ENCODE measurements at places on chromosomes 1 and 21.

GRCh38 chr1:203103216-203103615 lies 17.4 kb upstream of the MYOG start:
- DNase-seq: no peak

GRCh38 chr1:153356392-153357075 lies 1.1 kb upstream of the S100A9 start:
- DNase-seq: no peak

DNA sequence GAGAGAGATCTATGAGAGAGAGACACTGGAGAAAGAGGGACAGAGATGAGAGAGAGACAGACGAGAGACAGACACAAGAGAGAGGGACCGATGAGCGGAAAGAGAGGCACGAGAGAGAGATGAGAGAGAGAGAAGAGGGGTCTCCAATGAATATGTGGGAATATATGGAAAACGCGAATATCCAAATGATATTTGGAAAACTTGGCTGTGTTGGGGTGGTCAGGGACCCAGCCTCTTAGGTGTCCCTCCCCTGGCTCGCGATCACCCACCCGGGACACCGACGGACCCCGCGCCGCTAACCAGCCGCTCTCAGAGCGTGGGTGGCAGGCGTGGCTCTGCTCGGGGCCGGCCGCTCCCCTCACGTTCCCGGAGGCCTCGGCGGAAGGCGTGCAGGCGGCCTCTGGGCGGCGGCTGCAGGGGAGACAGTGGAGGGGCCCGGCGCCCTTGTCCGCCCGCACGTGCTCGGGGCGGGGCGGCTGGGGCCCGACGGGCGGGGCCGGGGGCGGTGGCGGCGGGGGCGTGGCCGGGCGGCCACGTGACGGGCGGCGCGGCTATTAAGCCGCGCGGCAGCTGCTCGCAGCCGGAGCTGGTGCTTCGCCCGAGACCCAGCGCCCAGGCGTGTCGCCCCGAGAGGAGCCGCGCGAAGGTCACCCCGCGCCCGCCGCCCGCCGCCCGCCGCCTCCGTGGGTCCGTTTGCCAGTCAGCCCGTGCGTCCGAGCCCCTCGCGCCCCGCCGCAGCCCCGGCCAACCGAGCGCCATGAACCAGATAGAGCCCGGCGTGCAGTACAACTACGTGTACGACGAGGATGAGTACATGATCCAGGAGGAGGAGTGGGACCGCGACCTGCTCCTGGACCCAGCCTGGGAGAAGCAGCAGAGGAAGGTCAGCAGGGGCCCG lies at the start of gene ACTN2:
TSS of gene ACTN2 (plus strand) at position 583 of the 898 bp plus-strand sequence. CDS start at position 758, 175 bp downstream.
- no peak for DNase-seq

- no peak for DNase-seq
Measured at GRCh38 chr1:206524739-206525364, 17.5 kb downstream of the RASSF5 start.

- DNase-seq: no peak
Measured at GRCh38 chr1:77983997-77984355, 5.1 kb upstream of the FUBP1 start.

DNA sequence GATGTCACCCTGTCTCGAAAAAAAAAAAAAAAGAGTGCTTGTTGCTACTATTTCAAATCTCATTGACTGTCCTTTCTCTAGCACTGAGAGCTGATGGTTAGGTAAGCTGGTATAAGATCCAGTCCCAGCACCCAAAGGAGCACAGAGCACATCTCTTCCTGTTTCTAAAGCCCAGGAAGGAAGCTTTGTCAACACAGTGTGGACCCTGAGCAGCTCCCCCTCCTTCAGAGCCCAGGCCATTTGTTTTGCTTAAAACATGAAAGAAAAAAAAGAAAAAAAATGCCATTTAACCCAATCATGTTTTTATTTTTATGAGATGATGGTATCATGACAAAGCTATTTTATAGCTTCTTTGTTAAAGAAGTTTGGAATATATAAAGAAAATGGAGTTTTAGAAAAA lies 184.1 kb upstream of the DUSP10 start:
- DNase-seq: no peak

DNA sequence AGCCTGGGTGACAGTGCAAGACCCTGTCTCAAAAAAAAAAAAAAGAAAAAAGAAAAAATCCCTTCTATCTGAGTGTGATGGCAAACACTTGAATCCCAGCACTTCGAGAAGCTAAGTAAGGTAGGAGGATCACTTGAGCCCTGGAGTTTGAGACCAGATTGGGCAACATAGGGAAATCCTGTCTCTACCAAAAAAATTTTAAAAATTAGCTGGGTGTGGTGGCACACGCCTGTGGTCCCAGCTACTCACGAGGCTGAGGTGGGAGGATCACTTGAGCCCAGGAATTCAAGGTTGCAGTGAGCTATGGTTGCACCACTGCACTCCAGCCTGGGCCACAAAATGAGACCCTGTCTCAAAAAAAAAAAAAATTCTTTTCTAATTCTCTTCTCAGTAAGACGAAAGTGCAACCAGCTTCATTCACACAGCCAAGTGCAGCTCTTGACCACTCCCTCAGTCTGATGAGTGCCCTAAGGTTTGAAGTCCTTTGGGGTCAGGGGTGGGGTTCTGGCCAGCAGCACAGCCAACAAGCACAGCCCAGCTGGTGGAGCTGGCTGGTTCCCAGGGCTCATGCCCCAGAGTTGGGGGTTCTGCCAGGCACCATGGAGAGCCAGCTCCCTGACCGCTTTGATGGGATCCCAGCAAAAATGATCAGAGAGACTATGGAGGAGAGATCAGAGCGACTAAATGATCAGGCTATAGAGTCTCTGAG lies 8.0 kb downstream of the SLC2A5 start:
- no peak for DNase-seq

- no peak for DNase-seq
Measured at GRCh38 chr1:215623162-215623561, 56.1 kb downstream of the KCTD3 start.

DNA sequence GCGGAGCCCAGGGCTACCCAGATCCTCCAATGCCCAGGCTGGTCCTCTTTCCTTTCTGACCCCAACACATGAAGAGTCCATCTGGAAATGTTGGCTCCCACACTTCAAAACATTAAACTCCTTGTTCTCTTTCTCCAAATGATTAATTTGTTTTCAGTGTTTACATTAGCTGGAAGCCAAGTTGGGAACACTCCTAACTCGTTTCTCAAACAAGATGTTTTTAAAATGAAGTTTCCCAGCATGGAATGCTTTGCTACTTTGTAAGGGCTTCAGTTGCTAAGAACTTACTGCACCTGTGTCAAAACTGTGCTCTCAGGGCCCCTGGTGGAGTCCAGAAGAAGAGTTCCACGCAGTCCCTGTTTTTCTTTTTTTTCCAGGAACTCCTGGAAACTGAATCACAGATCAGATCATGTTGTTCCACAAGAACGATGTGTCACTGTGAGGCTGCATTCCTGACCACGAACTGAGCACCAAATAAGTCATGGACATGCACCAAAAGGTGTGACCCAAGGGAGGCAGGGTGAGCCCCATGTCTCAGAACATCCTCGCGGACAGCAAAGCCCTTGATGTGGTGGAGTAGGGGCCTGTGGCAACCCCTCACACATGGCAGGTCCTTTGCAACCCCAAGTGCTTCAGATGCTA lies 257.3 kb downstream of the KCNJ6 start:
- no peak for DNase-seq

DNA sequence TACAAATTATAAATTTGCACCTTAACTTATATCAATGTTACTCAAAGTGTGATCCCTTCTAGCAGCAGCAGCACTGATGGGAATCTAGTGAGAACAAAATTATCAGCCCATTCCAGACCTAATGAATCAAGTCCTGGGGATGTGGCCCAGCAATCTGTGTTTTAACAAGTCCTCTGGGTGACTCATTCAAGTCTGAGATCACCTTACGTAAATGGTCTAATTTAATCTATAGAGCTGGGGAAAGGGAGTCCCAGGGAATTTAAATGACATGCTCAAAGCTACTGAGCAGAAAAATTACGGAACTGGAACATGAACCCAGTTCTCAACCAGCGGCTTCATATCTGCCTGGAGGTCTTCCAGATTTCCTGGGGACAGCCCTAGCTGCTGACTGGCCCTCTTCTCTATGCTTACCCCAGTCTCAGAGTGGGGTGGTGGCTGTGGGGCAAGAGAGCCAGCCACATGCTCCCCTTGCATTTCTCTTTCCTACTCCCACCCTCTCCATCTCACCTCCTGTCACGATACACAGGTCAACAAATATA lies 220.0 kb downstream of the TM2D1 start:
- no peak for DNase-seq

- no peak for DNase-seq
Measured at GRCh38 chr1:106717591-106717990, 338.9 kb upstream of the PRMT6 start.

GRCh38 chr1:207983044-207983635 lies 72.2 kb upstream of the CD34 start:
- DNase-seq: no peak

- no peak for DNase-seq
Measured at GRCh38 chr1:46244656-46245371, 2.7 kb upstream of the RAD54L start.

All from stimulated activated CD4-positive, alpha-beta T cell treated with anti-CD3 and anti-CD28 coated beads, TNF-alpha, amount 100 ng/mL, for 24 hours (primary cell).